Endothelial cell (in vitro differentiated cells): ENCODE measurements at places on chromosomes 2 and 18.

DNA sequence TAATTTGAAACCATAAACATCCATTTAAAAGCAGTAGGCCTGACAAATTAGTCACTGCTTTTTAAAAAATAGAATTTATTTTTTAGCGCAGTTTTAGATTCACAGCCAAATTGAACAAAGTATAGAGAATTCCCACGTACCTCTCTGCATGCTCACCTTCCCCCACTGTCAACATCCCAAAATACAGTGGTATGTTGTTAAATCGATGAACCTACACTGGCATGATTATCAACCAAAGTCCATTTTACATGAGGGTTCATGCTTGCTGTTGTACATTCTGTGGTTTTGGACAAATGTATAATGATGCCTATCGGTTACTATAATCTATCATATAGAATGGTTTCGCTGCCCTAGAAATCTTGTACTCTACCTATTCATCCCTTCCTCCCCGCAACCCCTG is 5.6 kb upstream of the ELOA2 start:
- no peak for DNase-seq

DNA sequence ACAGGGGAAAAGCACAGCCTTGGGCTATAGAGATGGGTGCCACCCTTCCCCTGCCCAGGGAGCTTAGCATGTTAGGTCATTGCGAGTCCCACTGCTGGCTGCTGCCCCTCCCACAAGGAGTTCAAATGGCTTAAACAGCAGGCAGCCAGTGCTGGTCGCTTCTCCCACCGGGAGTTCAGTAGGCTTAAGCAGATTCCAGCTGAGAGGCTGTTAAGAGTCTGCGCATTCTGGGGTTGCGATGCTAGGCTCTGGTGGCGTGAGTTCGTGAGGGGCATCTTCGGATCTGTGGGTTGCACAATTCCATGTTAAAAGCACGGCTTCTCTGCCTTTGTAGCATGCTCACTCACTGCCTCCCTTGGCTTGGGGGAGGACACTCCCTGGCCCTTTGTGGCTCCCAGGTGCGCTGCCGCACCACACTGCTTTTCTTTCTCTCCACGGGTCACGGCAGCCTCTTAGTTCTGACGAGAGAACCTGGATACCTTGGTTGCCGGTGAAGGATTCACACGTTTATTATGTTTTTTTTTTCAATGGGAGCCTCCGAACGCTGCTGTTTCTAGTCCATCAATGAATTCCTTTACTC is 93.2 kb downstream of the UNC80 start:
- DNase-seq, result no peak

- DNase-seq, result peak; percentile 39
Measured at GRCh38 chr2:182077448-182078142, 91.9 kb downstream of the PPP1R1C start.

- no peak for DNase-seq
Measured at GRCh38 chr2:173148520-173148919, 72.9 kb downstream of the MAP3K20 start.

DNA sequence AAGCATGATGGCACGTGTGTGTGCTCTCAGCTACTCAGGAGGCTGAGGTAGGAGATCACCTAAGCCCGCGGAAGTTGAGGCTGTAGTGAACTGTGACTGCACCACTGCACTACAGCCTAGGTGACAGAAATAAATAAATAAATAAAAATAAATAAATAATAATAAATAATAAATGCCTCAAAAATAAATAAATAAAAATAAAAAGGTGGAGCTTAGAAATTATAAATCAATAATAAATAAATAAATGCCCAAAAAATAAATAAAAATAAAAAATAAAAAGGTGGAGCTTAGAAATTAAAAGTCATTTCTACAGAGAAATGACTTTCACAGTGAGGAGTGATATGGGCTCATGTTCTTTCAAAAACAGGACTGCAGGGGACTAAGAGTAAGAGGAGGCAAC is 6.0 kb upstream of the MALL start:
- no peak for DNase-seq

GRCh38 chr2:69571189-69571588 is 72.3 kb downstream of the AAK1 start:
- DNase-seq, result no peak

- DNase-seq, result no peak
Measured at GRCh38 chr2:229313591-229313990, 42.5 kb upstream of the PID1 start.

- no peak for DNase-seq
Measured at GRCh38 chr2:45804987-45805755, 153.7 kb downstream of the PRKCE start.

DNA sequence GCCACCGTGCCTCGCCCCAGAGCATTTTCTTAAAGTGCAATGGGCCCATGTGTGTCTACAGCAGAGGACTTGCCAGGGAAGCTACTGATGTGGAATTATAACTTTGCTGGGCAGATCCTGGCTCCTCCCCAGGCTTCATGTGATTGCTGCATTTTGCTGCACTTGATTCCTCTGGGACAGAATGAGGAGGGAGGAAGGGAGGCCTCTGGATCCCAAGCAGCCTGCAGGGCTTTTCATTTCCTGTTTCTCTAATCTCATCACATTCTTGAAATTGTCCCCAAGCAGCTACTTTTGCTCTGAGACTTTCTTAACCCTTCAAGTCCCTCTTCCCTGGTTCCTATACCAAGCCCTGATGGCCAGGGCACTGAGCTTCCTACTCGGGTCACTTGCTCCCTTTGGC is 134.4 kb upstream of the SEC11C start:
- DNase-seq, result peak; percentile 34

- DNase-seq, result no peak
Measured at GRCh38 chr2:127205218-127206125, 14.6 kb downstream of the CYP27C1 start.

GRCh38 chr2:9771481-9772017 is 71.7 kb upstream of the TAF1B start:
- DNase-seq, result no peak

DNA sequence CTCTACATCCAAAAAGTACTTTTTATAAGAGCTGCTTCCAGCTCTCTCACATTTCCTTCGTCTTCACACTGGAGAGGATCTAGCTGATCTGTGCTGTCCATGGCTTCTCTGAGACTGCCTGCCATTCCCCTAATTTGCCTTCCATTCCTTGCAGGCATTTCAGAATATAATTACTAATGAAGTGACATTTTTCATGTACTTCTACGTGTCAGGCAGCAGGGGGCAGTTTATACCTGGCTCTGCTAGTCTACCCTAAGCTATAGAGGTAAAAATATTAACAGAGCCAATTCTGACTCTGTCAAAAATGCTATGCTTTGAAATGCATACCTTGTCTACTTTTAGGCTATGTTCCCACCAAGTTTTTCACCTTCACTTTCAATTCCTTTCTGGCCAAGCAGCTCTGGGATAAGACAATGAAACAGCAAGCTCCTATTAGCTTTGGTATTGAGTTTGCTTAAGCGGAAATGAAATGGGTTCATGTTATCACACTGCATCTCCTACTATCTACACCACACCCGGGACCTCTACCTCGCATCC is 81.9 kb downstream of the MEP1B start:
- peak; percentile 56 for DNase-seq

GRCh38 chr2:205462681-205463345 is 219.5 kb upstream of the NRP2 start:
- no peak for DNase-seq

GRCh38 chr2:128370468-128371247 is 52.0 kb upstream of the HS6ST1 start:
- no peak for DNase-seq

DNA sequence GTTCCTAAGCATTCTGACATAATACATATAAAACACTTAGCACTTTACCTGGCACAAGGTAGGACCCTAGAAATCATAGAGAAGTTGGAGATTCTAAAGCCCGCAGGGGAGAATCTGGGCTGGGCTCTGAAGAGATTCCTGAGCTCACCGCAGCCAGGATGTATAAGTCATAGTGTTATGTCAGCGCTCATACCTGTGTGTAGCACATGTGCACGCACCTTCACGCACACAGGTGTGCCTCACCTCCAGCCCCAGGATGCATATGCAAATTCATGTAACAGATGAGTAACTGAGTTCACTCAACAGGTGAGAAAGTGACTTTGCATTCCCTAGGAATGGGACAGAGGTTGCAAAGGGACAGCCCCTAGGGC is 7.9 kb upstream of the SDC1 start:
- DNase-seq, result no peak

DNA sequence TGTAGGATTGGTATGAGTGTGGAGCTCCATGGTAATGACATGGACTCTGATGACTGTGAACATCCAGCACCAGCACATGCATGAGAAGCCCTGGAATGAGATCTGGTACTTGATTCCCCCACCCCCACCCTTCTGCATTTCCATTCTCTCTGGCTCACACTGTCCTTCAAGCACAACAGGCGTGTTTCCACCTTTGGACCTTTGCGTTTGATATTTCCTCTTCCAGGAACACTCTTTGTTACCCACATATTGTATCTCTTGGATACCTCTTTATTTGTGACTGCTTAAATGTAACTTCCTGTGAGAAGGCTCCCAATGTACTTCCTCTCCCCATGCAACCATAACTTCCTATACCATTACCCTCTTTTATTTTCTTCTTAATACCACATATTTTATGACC is 263.8 kb downstream of the HNMT start:
- no peak for DNase-seq

GRCh38 chr2:236796236-236796635 is 226.6 kb downstream of the ACKR3 start:
- no peak for DNase-seq
